Activated CD8-positive, alpha-beta memory T cell treated with anti-CD3 and anti-CD28 coated beads for 24 hours (primary cell): ENCODE measurements at places on chromosomes 16 and 17.
A peak's percentile ranks its signal among the peaks of the same experiment; 100 is the strongest.

DNA sequence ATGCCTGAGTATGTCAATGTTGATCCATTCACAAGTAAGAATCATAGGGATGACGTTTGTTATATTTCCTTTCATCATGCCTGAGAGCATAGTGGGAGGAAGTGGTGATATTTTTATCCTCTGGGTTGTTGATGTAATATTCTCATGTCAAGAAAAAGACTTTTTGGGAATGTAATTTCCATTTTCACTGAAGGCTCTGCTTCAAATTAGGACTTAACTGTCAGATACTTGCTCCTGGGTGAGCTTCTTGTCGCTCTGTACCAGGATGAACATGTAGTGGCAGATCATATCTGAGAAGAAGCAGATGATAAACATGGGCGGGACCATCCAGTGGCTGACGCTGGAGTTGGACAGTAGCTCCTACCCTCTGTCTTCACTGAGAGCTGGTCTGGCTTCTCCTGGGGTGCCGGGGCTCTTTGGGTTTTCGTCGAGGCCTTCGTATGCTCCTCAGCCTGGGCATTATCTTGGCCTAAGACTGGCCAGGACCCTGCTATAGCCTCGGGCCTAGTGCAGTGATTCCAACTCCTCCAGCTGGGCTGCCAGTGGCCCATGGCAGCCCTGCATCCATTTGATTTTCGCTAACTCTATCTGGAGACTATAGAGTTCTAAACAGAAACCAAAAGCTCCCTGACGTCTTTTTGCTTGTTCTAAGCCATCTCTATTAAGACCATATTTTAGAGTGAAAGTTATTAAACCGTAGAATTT lies 19.7 kb downstream of the CYB5B start:
- no peak for DNase-seq

DNA sequence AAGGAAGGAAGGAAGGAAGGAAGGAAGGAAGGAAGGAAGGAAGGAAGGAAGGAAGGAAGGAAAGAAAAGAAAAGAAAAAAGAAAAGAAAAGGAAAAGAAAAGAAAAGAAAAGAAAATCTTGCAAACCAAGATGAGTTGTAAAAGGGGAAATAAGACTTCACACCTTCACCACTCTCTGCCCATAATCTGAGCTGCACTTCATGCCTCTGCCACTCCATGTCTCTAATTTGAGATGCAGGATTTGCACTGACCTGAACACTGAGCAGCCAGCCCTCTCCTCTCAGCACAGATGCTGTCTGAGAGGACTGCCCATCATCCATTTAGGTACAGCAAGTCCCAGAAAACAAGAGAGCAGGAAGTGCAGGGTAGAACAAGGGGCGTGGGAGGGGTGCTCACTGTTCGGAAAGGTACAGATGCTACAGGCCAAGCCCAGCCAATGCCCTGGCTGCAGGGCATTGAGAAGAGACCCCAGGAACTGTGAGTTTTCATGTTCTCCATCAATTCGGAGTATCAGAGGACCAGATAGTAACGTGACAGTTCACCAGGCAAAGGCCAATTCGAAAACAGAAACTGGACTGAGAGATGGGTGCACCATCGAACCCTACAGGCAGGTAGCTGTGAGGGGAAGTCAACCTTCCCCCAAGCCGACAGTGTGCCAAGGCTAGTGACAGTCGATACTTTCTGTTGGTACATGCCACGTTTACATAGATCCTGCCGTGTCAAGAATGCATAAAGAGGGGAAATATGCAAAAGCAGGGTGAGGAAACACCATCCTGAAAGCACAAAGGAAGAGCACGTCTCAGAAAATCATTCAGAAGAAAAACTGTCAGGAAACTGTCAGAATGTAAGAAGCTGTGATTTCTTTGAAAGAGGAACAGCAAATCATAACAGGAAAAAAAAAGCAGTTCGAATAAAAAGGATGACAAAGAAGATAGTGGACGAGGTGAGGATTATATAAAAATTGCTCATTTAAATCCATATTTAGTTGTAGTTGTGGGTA lies 142.0 kb upstream of the RCVRN start:
- DNase-seq = no peak

- no peak for DNase-seq
Measured at GRCh38 chr16:84103678-84104077, 13.1 kb downstream of the MBTPS1 start.

DNA sequence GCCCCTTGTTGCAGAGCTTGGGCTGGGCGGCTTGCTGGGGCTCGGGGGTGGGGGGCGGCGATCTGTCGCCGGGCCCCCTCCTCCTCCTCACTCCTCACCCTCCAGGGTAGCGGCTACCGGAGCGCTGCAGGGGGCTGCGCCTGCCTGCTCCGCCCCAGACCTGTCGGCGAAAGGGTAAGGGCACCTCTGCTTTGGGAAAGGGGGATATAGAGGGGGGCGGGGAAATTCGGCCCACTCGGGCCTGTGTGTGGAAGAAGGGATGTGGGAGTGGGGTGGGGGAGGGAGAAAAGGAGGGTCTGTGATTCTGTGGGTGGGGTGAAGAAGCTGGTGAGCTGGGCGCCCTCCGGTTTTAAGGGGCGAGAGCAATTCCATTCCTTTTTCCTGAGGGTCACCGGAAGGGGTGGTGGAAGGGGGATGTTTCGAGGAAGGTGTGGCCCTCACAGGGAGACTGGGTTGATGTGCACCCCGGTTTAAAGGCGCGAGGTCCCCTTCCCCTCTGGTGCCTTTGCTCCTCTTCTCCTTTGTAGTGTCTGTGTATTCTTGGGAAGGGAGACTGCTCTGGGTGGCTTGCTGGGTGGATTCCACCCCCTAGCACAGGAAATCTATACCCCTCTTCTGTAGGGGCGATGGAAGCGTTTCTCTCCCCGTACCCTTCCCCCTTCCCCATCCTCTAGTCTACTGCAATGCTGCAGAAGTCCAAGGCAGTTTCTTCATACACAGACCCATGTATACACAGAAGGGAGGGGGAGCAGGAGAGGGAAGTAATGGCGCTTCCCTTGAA lies 878 bp downstream of the TAOK1 start:
- DNase-seq = peak; percentile 61

DNA sequence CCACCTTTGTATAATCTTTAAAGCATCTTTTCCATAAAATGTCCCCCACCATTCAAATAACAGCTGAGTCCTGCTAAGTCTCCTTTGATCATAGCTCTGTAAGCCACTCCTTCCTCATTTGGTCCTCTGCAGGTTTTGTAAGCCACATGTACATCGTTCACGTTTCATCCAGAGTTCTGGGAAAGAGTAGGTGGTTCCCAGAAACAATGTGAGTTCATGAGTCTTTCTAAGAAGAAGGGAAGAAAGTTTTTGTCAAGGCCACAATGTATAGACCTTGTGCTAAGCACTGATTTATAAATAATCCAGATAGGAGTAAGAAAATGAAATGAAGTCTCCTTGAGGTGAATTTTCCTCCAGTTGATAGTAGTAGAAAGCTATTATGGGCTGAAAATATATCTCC lies 8.7 kb upstream of the ANKS4B start:
- no peak for DNase-seq

DNA sequence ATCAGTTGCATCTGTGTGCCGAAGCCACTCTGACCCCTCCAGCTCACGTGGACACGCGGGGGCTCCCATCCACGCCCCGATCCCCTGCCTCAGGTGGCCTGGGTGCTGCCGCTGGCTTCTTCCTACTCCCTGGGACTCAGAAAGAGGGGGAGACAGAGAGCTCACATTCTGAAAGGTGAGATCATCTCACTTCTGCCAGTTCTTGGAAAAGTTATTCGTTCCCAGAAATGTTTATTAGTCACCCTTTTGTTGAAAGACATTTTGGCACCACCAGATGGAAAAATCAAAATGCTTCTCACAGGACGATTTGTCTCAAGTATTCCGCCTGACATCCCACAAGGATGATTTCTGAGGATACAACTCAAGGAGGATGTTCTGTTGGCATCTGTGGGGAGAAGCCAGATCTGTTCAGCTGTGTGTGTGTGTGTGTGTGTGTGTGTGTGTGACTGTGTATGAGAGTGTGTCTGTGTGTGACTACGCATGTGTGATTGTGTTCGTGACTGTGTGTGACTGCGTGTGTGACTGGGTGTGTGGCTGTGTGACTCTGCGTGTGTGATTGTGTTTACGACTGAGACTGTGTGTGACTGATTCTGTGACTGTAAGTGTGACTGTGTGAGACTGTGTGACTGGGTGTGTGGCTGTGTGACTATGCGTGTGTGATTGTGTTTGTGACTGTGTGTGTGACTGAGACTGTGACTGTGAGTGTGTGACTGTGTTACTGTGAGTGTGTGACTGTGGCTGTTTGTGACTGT lies 207.3 kb downstream of the NTN1 start:
- no peak for DNase-seq

DNA sequence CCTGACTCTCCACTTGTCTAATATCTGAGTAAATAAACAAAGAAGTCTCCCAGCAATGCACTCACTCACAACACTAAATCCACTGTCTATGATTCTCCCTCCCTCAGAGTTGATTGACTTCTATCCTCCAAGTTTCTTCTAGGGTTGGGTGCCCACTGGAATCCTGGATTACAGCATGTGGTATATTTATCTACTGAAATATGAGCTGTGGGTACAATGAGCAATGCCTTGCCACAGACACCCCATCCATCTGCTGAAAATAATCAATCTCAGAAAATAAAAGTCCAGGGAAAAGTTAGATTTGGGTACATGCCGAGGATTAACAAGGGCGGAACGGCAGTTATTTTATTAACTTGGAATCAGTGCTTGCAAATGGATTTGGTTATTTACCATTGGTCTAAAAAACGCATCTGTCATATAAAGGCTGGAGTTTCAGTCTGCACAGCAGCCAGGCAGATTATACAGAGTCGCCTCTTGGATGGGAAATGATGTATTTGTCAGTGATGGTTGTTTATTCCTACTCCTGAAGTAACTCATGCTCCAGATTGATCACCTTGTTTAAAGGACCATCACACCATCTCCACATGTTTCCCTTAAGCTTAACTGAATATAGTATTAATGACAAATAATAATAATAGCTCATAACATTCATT lies 193.9 kb upstream of the SOX9 start:
- no peak for DNase-seq

DNA sequence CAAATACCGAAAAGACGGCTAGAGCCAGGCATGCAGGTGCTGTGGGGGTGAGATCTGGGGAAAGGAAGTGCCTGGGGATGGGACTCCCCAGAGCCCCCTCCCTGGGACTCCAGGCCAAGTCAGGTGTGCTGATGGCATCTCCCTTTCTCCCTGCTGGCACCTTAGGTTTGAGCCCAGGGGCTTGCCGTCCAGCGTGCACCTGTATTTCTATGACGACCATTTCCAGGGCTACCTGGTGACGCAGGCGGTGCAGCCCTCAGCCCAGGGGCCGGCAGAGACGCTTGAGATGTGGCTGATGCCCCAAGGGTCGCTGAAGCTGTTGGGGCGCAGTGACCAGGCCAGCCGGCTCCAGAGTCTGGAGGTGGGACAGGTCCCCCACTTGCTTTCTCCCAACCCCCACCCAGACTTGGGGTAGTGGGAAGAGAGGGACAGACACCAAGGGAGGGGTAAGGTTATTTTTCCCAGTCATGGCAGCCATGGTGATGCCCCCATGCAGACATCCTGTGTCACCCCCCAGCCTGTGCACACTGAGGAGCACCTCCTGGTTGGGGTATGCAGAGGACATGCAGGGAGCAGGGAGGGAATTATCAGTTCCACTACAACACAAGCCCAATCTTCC lies 11.1 kb downstream of the XYLT2 start:
- DNase-seq = no peak

DNA sequence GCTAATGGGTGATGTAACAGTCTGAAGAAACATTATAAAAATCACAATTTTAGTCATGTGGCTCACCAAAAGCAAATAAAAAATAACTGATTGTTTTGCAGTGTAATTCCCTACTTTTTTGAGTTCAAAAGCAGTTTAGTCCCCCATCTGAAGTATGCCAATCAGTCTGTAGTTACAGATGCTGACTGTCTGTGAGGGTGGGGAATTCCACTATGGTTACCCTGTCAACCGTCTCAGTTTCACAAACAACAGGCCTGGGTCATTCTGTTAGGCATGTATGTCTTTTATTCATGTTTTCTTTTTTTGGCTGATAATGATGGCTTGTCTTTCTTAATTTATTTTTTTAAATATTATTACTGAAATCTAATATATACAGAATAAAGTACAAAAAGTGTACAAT lies 69.3 kb downstream of the STXBP4 start:
- DNase-seq = no peak

- no peak for DNase-seq
Measured at GRCh38 chr16:82136956-82137821, 32.8 kb downstream of the MPHOSPH6 start.

DNA sequence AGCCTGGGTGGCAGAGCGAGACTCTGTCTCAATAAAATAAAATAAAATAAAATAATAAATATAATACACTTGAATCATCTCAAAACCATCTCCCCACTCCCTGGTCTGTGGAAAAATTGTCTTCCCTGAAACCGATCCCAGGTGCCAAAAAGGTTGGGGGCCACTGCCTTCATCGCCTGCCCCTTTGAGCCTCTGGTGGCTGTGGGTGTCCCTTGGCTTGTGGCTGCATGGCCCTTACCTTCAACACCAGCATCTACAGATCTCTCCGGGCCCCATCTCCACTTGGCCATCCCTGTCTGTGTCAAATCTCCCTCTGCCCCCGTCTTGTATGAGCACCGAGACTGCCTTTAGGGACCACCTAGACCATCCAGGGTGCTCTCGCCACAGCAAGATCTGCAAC lies 177.3 kb downstream of the SEC14L1 start:
- no peak for DNase-seq

DNA sequence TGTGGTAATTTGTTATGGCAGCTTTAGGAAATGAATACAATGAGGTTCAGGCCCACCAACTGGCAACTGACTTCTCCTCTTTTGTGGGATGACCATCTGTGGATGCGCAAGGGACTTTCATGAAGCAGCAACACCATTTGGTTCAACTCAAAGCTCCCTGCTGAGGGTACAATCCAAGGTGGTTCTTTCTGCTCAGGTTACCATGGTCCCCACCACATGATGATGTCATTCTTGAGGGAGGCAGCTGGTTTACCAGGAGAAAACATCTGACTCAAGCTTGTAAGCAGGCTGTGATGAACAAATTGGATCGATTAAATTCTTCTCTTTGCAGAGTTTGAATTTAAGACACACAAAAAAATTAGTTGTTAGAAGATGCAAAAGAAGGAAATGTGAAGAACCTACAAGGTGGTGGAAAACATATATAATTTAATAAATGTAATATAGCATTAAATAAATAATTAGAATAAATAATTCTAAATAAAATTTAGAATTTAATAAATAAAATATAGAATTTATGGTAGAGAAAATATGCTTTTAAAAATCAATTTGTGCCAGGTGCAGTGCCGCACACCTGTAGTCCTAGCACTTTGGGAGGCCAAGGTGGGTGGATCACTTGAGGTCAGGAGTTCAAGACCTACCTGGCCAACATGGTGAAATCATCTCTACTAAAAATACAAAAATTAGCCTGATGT lies 67.6 kb upstream of the ANKFN1 start:
- no peak for DNase-seq

DNA sequence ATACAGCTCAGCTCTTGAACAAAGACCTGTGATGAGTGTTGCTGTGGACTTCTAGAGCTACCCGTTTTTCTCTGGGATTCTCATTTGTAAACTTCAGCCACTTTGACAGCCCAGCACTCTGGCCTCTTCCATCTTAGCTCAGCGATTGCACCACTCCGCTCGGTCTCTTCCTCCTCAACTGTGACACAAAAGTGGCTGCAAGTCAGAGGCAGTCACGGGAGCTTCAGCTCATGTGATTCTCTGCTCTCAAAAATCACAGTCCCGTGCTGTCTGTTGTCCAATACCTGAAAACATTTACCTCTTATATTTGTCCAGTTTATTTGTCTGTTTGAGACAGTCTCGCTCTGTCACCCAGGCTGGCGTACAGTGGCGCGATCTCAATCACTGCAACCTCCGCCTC lies 75.7 kb upstream of the DNAH17 start:
- DNase-seq = no peak
